ENCODE measurements at places on chromosomes 4 and X. TPM values are rescaled to one million over a fixed set of nuclear protein-coding genes. Genes with fewer than 3 reads are reported as not detected.
A peak's percentile ranks its signal among the peaks of the same experiment; 100 is the strongest.

DNA sequence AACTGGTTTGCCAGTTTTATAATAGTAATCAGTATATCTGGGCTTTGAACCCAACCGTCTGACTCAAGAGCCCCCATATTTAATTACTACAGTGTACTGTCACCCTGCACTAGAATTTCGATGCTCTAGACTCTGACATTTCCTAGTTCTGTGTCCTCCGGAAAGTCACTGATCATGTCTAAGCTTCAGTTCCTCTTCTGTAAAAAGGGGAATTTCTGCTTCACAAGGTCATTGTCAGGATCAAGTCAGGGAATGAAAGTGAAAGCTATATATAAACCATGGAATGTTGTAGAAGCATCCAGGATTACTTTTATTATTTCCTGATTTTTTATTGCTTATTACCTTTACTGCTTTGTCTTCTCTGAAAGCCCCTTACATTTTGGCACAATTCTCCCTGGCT lies 4.0 kb upstream of the KCNIP4 start:
- no peak overlapping the region for H3K4me3 ChIP-seq
- H3K27me3 ChIP-seq = peaks cover 9% of the 10 kb centered on the region
- no peak overlapping the region for H3K27ac ChIP-seq
- no peaks in the 10 kb centered on the region for H3K36me3 ChIP-seq
- DNase-seq = no peak

DNA sequence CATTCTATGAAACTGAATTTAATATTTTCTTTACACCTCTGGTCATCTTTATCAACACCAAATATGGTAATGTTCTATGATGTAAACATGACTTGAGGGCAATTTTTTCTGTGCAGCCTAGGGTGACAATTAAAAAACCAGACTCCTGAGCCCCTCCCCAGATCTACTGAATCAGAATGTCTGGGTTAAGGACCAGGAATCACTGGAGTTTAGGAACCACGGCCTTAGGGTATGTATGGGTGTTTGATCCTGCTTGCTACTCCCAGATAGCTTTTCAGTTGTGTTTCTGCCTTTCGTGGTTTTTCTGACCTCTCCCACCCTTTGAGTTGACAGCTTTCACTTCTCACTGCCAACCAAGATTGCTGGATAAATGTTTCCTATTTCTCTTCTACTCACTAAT lies 332.2 kb downstream of the DHX15 start:
- no peak overlapping the region for H3K27ac ChIP-seq
- peaks cover 2% of the 10 kb centered on the region for H3K4me1 ChIP-seq
- no peaks in the 10 kb centered on the region for H3K27me3 ChIP-seq
- DNase-seq = no peak

DNA sequence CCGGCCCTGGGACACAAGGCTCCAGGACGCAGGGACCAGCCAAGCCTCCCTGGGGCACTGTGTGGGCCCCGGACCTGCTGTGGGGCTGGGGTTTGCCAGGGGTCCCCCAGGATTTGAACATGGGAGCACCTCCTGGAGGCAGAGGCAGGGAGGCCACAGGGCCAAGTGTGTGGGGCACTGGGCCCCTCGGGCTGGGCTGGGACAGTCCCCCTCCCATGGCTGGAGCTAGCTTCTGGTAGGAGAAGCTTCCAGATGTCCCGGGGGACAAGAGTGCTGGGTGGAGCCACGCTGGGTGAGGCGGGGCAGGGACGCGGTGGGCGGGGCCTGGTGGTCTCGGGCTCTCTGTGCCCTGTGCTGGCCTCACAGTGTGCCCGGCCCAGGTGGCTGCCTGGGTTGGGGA lies 18.6 kb downstream of the FGFRL1 start:
- peaks cover 9% of the 10 kb centered on the region for H3K36me3 ChIP-seq
- H3K27ac ChIP-seq = no peak overlapping the region
- peaks cover 12% of the 10 kb centered on the region for H3K4me1 ChIP-seq
- no peak overlapping the region for H3K4me3 ChIP-seq
- peak; percentile 82 for DNase-seq

DNA sequence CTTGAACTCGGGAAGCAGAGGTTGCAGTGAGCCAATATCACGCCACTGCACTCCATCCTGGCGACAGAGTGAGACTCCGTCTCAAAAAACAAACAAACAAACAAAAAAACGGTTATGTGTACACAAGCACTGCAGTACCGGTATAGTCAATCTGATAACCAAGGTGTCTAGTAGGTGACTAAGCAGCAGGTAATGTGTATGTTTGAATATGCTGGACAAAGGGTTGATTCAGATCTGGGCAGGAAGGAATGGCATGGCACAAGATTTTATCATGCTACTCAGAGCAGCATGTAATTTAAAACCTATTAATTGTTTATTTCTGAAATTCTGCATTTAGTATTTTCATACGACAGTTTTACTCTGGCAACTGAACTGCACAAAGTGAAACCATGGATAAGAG lies 41.7 kb downstream of the MAGEC1 start:
- H3K27me3 ChIP-seq = no peaks in the 10 kb centered on the region
- no peak for DNase-seq
- H3K36me3 ChIP-seq = no peaks in the 10 kb centered on the region
- no peak overlapping the region for H3K27ac ChIP-seq
- no peaks in the 10 kb centered on the region for H3K4me1 ChIP-seq

DNA sequence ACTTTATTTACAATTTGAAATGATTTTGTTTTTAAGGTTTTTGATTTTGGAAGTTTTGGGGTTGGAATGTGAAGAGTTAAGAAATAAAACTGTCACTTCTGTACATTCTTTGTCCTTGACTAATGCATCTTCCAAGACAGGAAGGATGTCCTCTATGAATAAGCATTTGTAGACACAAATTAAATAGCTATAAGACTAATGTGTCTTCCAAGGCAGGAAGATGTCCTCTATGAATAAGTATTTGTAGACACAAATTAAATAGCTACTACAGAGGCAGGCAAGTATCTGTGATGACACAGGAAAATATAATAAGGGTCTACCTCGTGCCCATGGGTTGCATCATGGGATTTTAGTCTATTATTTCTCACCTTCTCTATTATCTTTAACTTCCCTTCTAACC lies 14.5 kb downstream of the PRSS48 start:
- no peaks in the 10 kb centered on the region for H3K27me3 ChIP-seq
- H3K4me3 ChIP-seq = no peak overlapping the region
- H3K36me3 ChIP-seq = no peaks in the 10 kb centered on the region
- DNase-seq = no peak
- H3K4me1 ChIP-seq = peaks cover 6% of the 10 kb centered on the region

- H3K27ac ChIP-seq = no peak overlapping the region
- H3K4me3 ChIP-seq = no peak overlapping the region
- H3K4me1 ChIP-seq = no peaks in the 10 kb centered on the region
- DNase-seq = no peak
Measured at GRCh38 chr4:80173841-80174240, 23.5 kb upstream of the PRDM8 start.

DNA sequence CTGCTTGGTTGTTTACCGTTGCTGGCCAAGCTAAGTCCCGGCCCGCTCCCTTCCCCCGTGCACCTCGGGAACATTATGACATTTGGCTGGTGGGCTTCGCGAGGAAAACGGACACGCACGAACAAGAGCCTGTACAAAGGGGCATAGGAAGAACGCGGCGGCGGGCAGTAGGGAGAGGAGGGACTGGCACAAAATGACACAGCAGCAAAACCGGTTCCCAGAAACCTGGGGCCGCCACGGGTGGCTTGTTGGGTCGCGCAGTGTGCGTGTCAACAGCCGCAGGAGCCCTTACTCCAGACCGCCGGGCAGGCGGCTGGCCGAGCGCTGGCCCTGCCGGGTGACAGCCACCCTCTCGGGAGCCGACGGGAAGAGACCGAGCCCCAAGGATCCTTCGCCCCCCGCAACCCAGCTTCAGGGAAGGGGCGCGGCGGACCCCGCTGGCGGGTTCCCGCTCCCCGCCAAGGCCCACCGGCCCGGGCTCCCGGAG lies 1.6 kb upstream of the LIN54 start:
- peaks cover 2% of the 10 kb centered on the region for H3K27me3 ChIP-seq
- H3K36me3 ChIP-seq = no peaks in the 10 kb centered on the region
- no peak overlapping the region for H3K27ac ChIP-seq
- peaks cover 6% of the 10 kb centered on the region for H3K4me1 ChIP-seq
- peak overlapping the region; percentile 77 for H3K4me3 ChIP-seq
- DNase-seq = peak; percentile 63

GRCh38 chr4:141660880-141661279 lies 24.5 kb downstream of the IL15 start:
- no peak for DNase-seq
- H3K4me1 ChIP-seq = no peaks in the 10 kb centered on the region
- H3K27ac ChIP-seq = no peak overlapping the region
- H3K27me3 ChIP-seq = no peaks in the 10 kb centered on the region

GRCh38 chrX:19684311-19684710 lies 169.0 kb upstream of the MAP3K15 start:
- no peaks in the 10 kb centered on the region for H3K4me1 ChIP-seq
- H3K27ac ChIP-seq = no peak overlapping the region
- DNase-seq = no peak
- no peaks in the 10 kb centered on the region for H3K36me3 ChIP-seq

DNA sequence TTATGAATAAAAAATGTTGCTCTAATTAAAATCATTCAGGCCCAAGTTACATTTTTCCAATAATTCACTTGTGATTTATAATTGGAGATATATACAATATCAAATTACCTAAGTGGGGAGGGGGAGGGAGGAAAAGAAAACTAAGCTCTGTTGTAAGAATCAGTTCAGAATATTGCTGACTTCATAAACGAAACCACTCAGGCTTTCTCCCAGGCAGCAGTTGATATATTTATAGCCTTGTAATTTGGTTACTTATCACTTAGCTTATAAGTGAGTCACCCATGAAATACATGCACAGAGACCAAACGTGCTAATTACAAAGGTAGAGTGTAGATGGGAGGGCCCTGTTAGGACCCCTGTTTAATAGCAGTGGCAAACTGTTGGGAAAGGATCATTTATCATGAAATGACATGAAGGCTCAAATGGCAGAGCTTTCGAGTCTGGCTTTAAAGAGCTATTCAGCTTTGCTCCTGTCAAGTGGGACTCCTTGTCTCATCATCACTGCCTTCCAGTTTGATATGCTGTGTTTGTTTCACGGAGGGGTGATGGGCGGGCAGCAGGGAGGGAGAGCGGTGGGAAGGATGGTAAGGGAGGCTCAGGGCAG lies 105.6 kb upstream of the PGRMC2 start:
- no peak overlapping the region for H3K27ac ChIP-seq
- no peaks in the 10 kb centered on the region for H3K36me3 ChIP-seq
- DNase-seq = no peak

GRCh38 chr4:146975527-146975926 lies 29.9 kb upstream of the TTC29 start:
- H3K27me3 ChIP-seq = peaks cover 1% of the 10 kb centered on the region
- no peak overlapping the region for H3K27ac ChIP-seq
- H3K4me1 ChIP-seq = no peaks in the 10 kb centered on the region
- no peak for DNase-seq
- no peak overlapping the region for H3K4me3 ChIP-seq
- no peaks in the 10 kb centered on the region for H3K36me3 ChIP-seq

- H3K27me3 ChIP-seq = no peaks in the 10 kb centered on the region
- H3K36me3 ChIP-seq = no peaks in the 10 kb centered on the region
- DNase-seq = no peak
- H3K4me3 ChIP-seq = no peak overlapping the region
- H3K4me1 ChIP-seq = no peaks in the 10 kb centered on the region
Measured at GRCh38 chrX:35700121-35700520, 98.0 kb upstream of the MAGEB16 start.

DNA sequence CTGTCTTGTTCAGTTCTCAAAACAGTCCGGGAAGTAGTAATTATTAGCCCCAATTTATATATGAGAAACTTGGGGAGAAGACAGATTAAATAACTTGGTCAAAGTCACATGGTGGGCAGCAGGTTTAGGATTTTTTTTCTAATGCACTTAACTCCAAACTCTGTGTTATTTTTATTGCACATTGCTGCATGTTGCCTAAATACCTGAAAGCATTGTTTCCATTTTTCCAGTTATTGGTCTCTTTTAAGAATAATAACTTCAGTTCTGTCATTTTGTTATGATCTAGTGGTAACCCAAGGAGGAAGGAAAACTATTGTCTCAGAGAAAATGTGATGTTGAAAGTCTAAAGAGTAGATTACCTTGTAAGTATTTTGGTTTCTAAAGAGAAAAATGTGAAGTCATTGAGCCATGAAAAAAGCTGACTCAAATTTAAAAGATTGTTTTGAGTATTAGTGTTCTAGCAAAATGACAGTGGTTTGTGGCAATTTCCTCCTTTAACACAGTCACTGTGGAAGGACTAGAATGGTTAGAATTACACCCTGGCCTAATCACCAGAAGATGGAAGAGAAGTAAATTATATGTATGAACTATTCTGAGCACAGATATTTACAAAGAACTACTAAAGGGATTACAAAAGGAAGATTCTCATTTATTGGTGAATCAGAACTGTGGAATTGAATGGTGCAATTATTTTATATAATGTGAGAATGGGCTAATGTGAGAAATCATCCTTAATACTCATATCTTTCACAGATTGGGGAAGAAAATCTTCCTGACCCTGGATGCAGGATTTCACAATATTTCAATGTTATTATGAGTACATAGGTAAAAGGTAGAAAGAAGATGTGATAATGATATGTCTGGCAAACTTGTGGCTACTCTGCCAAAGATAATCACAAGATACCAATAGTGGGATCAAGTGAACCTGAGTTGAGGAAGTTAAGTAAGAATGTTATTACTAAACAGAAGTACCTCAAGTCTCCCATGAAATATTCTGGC lies 21.7 kb upstream of the CXCL8 start:
- no peak overlapping the region for H3K4me3 ChIP-seq
- no peak for DNase-seq
- H3K4me1 ChIP-seq = no peaks in the 10 kb centered on the region
- H3K27me3 ChIP-seq = no peaks in the 10 kb centered on the region
- H3K36me3 ChIP-seq = no peaks in the 10 kb centered on the region

GRCh38 chr4:92241094-92241493 lies 62.7 kb upstream of the GRID2 start:
- no peaks in the 10 kb centered on the region for H3K27me3 ChIP-seq
- H3K27ac ChIP-seq = no peak overlapping the region
- no peak for DNase-seq
- H3K4me3 ChIP-seq = no peak overlapping the region
- H3K4me1 ChIP-seq = no peaks in the 10 kb centered on the region

GRCh38 chr4:152672206-152673092 lies 7.3 kb downstream of the TMEM154 start:
- no peaks in the 10 kb centered on the region for H3K36me3 ChIP-seq
- no peaks in the 10 kb centered on the region for H3K27me3 ChIP-seq
- H3K4me3 ChIP-seq = no peak overlapping the region

GRCh38 chr4:48509543-48509942 lies 19.5 kb downstream of the ZAR1 start:
- DNase-seq = no peak
- peaks cover 20% of the 10 kb centered on the region for H3K36me3 ChIP-seq
- H3K27me3 ChIP-seq = no peaks in the 10 kb centered on the region
- no peak overlapping the region for H3K4me3 ChIP-seq
- no peak overlapping the region for H3K27ac ChIP-seq
- no peaks in the 10 kb centered on the region for H3K4me1 ChIP-seq

Gene PPP1R3F
- total RNA-seq = 6.8 TPM

Gene ERAS
- not detected for total RNA-seq

Gene CFAP47
- not detected for total RNA-seq

Gene MAPK10
- 2.5 TPM for total RNA-seq

Gene TLR7
- not detected for total RNA-seq

Gene ADAMTS3
- 3.2 TPM for total RNA-seq

Gene FANCB
- total RNA-seq = 13.8 TPM
